GM04503 (cell line): ENCODE measurements at places on chromosomes 7 and 10.

GRCh38 chr10:113666682-113667252 is 2.9 kb upstream of the NRAP start:
- peak; percentile 2 for DNase-seq

DNA sequence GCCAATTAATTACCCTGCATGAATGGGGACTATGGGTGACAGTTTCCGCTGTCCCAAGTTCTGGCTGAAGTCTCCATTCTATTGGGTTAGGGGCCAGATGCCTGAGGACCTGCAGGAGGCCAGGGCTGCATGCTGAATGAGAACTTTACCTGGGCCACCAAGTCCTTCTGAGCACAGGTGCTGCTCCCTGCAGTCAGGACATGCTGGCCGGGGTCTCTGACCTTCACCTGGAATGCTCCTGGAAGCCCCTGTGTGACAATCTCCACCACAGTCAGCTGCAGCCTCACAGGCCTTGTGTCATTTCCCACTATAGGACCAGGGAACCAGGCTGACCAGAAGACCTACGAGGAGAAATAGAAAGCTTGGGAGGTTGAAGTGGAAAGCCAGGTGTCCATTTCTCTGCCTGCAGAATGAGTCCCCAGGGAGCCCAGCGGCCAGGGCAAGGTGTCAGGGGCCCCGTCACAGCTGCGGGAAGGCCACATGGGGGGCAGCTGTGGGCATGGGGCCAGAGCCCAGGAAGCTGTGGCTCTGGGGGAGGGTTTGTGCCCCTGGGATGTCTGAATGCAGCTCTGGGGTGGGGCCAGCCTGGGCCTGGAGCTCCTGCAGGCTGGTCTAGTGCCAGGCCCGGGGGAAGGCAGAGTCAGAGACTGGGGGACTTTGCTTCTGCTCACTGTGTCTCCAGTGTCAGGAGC is 5.6 kb upstream of the GIMAP8 start:
- no peak for DNase-seq

DNA sequence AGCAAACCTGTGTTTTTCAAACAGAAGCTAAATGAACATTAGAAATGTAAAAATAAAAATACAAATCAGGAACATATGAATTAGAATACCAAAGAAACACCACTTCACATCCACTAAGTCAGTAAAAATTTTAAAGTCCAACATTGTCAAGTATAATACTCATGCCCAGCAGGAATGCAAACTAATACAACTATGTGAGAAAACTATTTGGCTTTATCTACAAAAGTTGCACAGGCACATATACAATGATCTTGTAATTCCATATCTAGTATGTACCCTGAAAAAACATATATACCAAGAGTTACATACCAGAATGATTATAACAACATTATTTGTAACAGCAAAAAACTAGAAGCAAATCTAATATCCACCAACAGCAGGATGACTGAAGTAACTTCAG is 91.1 kb downstream of the RNF32 start:
- no peak for DNase-seq

DNA sequence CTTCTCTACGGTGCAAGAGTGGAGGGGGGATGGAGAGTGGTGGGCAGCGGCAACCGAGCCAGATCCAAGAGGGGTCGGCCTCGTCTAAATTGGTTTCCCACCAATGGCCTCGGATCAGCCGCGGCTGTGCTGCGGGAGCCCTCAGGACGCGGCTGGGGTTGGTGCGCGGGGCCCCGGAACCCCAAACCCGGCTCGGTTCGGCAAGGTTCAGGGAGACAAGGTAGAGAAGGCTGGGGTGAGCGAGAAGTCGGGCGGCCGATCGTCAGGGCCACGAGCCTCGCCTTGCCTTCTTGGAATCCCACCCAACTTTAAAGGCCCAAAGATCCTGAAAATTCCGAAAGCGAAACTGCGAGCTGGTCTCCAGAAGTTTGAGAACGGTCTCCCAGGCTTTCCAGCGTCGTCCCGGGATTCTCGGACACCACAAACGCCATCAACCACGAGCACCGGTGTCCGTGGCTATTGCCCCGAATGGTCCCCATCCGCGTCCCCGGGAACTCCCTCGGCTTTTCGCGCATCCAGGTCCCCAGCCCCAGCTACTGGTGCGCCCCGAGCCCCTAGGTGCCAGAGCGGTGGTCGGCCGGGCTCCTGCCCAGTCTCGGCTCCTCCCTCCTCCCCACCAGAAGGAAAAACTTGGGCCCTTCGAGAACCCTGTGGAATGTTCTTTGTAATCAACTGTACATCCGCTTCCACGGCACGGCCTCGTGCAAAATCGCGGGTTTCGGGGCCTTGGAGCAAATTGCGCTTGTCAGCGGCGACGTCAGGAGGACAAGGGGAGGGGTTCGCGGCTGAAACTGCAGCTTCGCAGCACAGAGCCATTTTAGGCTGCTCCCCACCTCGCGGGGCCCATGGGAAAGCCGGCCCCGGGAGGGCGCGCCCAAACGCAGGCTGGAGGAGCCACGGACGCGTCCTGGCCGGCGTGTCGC is 3.2 kb downstream of the SFMBT2 start:
- DNase-seq: no peak

DNA sequence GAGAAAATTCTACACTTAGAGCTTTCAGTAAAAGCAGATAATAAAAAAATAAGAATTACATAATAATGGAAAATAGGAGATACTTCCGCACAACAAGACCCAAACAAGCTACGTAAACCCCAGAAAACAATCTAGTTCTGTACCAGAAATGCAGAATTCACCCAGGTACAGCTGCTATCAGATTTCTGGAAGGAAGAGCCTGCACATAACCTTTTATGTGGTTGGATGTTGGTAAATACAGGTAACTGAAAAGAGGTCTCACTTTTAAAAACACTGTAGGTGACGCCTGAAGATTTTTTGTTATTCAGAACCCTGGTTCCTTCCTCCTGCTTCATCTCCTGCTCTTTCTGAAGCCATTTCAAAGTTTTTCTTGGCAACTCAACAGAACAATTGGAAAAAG is 29.9 kb downstream of the PANK1 start:
- no peak for DNase-seq
